ENCODE measurements at places on chromosomes 1 and 21.

DNA sequence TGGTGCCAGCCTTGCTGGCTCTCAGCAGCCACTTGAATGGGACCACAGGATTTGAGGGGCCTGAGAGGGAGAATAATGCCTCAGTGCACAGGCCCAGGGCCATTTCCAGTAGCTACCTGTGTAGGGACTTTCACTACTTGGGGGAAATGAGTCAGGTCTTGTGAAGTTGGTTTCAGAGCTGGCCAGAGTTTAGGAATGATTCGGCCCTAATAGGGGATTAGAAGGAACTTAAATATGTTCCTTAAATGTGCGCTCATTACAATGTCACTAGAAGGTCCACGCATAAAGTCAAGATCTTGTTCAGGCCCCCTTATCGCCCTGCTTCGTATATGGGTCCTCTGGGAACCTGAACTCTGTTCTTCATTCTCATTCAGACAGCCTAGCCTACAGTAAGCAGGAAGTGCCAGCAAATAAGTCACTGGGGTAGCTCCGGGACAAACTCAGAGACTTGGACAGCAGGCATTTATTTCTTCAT, 5.6 kb upstream of the AKR1A1 start:
- DNase-seq: no peak

DNA sequence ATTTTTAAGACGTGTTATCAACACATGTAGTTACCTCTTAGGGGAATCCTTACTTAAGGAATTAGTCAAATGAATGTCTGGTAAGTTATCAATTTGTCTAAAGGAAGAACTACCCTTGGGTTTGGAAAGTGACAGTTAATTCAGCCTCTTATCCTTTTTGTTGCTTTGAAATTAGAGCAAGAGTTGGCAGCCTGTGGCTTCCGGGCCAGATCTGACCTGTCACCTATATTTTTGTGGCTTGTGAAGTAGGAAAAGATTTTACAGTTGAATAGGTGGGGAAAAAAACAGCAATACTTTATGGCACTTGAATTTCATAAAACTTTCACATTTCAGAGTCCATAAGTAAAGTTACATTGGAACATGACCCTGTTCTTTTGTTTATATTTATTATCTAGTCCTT, 5.5 kb downstream of the MRPS6 start:
- DNase-seq: no peak

GRCh38 chr1:17717594-17718535, 37.3 kb upstream of the ACTL8 start:
- no peak for DNase-seq

- DNase-seq: no peak
Observed at GRCh38 chr21:37039411-37040075, 33.0 kb downstream of the RIPPLY3 start.

GRCh38 chr1:228902781-228903433, 167.6 kb downstream of the RHOU start:
- peak; percentile 85 for DNase-seq

- no peak for DNase-seq
Observed at GRCh38 chr1:55055084-55055882, 15.9 kb downstream of the PCSK9 start.

DNA sequence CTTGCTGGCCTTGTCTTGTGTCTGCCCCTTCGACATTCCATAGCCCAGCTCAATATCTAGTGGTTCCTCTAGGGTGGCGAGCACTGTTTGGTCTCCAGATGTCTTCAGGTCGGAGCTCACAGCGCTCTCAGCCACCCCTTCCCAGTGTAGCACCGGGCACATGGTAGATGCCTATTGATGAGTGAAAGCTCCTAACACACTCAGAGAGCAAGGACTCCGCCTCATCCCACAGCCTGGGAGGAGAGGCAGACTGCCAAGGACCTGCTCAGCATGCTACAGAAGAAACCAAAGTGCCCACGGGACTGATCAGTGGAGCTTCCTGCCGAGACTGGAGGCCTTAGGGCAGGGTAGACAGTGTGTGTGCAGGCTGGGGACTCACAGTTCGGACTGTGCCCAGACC, 10.9 kb downstream of the PCSK9 start:
- no peak for DNase-seq

DNA sequence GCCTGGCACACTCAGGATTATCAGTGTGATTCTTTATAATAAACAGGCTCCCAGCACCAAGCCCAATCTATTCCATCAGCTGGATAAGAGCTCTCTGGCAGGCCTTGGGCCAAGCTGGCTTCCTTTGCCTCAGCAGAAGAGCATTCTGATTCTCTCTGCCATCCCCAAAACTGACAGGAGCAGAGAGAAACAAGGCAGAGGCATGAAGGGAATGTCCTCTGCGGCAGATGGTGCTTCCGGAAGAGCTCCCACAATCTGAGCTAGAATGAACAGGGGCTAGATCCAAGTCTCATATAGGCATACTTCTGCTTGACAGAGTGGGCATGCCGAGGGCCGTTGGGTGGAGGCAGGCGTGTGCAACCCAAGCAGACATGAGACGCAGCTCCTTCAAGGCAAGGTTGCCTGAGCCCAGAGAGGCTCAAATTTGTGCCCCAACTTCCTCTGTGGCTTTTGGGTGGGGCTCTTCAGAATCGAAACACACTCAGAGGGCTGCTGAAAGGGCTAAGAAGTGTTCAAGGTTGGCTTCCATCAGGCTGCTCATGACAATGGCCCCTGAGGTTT, 4.0 kb downstream of the CAPN2 start:
- no peak for DNase-seq

DNA sequence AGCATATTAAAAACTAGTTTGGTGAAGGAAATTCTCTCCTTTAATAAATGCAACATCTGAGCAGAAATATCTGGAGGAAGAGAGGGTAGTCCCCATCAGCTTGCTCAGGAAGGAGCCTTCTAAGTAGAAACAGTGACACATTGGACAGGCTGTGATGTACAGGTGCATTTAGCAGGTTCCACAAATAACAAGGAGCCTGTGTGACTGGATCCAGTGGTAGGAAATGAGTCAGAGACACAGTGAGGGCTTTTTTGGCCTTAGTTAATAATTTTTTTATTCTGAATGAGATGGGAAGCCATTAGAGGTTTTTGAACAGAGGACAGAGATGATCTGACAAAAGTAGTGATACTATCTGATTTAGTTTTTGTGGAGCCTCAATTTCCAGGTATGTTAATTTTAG, 738.9 kb upstream of the PTBP2 start:
- no peak for DNase-seq

- DNase-seq: no peak
Observed at GRCh38 chr1:26700711-26701110, 4.9 kb downstream of the ARID1A start.

DNA sequence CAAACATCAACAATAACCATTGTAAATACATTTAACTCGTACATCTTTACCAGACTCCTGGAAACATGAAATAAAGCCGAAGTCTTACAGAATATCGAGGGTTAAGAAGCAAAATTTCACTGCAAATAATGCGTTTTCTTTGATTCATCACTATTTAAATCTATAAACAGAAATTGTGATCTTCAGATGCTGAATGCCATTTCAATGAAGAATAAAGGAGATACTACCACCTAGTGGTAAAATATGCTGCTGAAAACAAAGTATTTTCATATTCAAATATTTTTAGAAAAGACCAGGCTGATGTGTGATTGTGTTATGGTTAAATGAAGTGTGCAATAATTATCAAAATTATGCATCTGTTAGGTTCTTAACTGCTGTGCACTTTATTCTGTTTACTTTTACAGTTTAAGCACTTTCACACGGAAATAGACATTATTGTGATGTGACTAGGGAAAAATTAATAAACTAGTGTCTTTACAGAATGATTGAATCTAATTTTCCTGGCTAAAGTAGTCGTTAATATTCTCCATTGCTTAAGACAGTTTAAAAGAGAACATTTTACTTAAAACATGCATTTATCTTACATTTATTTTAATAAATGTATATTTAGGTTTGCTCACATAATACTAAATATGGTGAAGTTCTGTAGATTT, 1093.1 kb downstream of the MRPL39 start:
- DNase-seq: peak; percentile 7

DNA sequence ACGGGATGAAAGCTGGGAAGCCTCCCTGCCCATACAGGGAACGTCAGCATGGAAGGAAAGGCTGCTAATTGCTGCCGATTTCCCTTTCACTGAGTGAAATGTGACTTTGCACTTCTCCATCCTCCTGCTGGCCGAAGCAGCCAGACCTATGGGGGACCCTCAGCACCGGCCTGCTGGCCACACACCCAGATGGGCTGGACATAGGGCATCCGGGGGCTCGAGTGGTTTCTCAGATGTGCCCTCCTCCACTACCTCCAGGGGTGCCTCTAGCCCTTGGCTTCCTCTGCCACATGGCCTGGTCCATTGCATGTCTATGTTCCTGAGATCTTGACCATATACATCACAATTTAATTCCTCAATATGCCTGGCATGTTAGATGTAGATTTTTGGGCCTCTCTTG, 79.7 kb downstream of the LRRN2 start:
- DNase-seq: no peak

GRCh38 chr21:45584786-45585185, 42.5 kb upstream of the SLC19A1 start:
- no peak for DNase-seq

- no peak for DNase-seq
Observed at GRCh38 chr1:40876891-40877290, 14.7 kb upstream of the CITED4 start.

- DNase-seq: no peak
Observed at GRCh38 chr1:27316860-27317259, 5.1 kb upstream of the TMEM222 start.

GRCh38 chr1:167499106-167499505, 19.2 kb downstream of the CD247 start:
- DNase-seq: no peak

GRCh38 chr1:70486676-70487458, 75.8 kb downstream of the CTH start:
- no peak for DNase-seq

GRCh38 chr1:98121646-98122045, 200.8 kb upstream of the DPYD start:
- DNase-seq: no peak

DNA sequence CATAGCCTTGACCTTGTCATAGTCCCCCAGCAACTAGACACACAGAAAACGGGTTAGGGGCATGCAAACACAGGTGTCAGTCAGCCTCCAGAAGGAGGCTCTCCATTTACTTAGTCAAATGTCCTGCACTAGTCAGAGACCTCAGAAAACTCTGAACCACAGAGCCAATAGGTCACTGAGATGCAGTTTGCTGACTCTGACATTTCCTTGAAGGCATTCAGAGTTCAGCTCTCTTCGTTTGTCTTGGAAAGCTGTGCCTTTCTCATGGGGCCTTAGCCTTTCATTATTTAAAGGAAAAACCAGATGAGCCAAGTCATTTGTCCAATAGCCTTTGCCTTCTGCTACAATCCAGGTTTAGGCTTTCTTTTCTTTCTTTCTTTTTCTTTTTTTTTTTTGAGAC, 3.5 kb downstream of the OLFML2B start:
- DNase-seq: no peak

DNA sequence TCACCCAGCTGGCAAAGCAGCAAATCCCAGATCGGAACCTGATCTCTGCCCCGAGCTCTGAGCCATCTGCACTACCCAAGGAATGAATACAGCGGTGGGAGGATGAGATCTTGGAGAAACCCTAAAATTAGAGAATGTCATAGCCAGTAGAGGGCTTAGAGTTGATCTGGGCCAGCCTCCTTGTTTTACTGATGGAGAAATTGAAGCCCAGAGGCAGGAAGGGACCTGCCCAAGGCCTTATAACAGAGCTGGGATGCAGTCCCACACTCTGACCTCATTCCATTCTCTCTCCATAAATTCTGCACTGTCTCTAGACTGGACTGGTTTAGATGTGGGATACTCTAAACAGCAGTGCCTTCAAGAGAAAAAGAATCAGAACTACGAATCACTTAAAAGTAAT, 4.8 kb upstream of the SFN start:
- DNase-seq: no peak

GRCh38 chr21:46437096-46437498, 21.6 kb upstream of the DIP2A start:
- DNase-seq: no peak

DNA sequence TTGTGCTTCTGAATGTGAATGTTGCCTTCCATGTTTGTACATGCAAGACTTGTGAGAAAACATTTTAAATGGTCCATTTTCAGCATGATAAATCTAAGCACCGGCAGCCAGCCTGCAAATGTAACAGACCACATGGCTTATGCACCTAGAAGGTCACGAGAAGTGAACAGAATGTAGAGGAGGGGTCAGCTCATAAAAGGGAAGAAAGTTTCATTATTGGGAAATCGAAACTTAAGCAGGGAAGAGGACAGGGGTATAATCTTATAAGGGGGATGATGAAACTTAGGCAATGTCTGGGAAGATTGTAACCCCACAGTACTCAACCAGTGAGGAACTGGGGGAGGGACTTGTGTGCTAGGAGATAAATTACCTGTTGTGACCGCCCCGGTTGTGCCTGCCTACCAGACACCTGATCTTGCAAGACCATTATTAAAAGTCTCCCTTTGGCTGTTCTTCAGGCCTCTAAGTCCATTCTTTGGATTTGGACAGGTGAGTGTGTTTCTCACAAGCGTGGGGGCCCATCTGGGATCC, 37.7 kb upstream of the VN1R5 start:
- no peak for DNase-seq

DNA sequence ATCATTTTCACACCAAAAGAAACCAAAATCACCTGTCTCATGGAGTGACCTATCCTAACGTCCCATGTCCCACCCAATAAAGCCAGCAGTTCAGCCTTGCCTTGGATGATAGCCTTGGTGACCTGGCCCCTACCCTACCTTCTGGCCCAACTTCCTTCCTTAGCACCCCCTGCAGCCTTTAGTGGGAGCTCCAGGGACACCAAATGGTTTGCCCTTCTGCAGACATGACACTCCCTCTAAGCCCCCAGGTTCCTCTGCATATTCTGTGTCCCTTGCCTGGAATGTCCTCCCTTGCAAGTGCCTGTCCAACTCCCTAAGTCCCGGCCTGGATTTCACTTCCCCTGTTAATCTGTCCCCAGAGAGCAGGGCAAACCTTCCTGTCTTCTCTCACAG, 2.2 kb downstream of the SLFNL1 start:
- DNase-seq: no peak

DNA sequence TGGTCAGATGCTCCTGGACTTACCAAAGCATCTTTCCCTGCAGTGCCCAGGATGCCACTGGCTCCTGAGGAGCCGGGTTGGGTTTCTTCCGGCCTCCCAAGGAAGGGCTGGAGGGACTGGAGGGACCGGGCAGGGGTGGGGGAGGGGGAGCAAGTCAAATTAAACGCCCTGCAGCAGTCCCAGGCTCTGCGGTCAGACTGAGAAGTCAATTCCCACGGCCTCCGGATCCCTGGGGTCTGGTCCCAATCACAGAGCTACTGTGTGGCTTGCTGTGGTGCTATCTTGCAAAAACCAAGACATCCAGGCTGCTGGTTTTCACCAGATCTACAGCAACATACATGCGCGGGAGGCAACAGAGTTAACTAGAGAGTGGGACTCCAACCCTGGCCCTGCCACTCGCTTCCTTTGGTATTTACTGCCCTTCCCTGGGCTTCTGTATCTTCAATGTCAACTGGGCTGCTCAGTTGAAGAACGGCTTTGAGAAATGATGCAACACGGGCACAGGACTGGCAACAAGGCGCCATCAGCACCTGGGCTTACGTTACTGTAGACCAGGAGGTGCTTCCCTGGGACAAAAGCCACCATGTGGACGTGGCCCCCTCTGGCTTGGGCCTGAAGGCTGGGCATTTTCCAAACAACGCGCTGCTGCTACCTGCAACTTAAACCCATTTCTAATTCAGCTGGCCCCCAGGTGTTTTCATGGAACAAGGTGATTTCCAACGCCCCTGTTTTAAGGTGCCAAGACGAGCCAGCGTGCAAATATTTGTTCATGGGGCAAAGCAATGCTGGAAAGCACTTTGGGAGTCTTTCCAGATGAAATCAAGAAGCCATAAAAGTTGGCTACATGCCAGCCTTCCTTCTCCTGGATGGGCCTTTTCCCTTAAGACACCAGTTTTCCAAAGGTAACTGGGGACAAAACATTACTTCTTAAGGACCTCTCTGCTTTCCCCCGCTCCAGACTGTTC, 11.5 kb downstream of the RCC2 start:
- no peak for DNase-seq

Data from NCI-H774 (cell line).